Stimulated activated CD8-positive, alpha-beta memory T cell treated with anti-CD3 and anti-CD28 coated beads, Interleukin-4, amount 100 ng/mL, for 4 hours (primary cell): ENCODE measurements at places on chromosomes 3 and 15.

GRCh38 chr15:55681631-55682030 lies 61.3 kb downstream of the PRTG start:
- no peak for DNase-seq

DNA sequence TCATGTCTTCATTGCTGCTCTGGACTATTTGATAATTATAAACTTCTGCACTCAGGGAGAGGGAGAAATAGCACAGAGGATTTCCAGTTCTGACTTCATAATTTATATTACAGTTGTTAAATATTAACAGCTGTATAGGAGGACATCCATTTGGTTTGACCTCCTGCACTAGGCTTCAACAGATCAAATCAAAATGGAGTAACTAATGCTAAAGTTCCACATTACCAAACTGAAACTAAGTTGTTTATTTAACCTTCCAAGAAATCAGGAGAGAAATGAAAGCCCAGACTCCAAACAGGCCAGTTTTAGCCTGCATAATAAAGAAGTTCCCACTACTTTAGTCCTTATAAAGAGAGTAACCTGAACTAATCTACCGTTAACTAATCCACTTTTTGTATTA lies 4.6 kb downstream of the PLSCR2 start:
- DNase-seq: no peak

- DNase-seq: no peak
These were observed 48.9 kb upstream of the ALCAM start for GRCh38 chr3:105317841-105318240.

GRCh38 chr15:99485153-99485961 lies 80.4 kb upstream of the MEF2A start:
- no peak for DNase-seq

- DNase-seq: no peak
These were observed at the start of gene P3H2 for GRCh38 chr3:190120269-190121060. TSS of gene P3H2 (minus strand) at chr3:190120897. CDS start at chr3:190120731, 166 bp downstream.

DNA sequence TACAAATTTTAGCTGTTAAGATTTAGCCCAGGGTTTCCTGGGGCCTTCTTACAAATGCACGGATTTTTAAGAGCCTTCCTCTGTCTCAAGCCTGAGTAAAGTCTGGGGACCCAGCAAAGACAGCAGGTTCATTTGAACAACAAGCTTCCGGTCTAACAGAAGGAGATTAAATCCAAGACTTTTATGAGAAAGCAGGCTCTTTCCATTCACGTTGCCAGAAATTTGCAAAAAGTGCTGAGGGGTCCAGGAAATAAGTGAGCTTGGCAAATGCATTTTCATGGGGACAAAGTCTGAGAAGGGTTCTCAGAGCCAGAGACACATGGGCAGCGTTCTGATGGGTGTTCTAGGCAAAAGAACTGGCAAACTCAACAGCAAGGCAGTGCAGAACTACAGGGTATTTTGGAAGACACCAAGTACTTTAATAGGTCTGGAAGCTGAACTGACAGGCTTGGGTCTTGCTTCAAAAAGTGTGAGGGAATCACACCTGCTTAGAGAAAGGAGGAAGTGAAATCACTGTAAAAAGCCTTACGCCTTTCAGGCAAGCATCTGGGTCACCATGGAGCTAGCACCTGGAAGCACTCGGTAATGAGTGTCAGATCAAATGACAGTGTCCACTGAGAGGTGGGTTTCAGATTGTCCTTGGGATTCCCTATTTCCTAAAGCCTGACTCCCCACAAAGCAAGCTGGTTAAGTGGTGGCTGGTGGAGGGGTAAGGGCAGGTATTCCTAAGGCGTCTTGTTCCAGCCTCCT lies 115.8 kb upstream of the ARHGEF3 start:
- no peak for DNase-seq

- DNase-seq: no peak
These were observed 448.6 kb upstream of the PROK2 start for GRCh38 chr3:72233571-72233970.

DNA sequence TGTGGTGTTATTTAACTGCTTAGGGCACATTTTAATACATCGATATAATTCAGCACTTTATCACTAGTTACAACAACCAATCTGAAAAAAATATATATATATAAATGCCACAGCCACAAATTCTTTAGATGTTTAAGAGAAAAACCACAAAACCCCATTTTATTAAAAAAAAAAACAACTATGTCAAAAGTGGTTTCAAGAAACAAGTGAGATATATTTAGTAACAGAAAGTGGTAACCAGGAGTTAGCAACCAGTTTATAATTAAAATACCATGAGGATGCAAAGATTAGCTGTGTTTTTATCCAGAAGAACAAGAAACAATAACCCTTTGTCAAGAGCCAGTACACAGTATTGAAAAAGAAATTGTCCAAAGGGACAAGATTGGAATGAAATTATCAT lies 14.8 kb upstream of the DIPK2A start:
- no peak for DNase-seq

DNA sequence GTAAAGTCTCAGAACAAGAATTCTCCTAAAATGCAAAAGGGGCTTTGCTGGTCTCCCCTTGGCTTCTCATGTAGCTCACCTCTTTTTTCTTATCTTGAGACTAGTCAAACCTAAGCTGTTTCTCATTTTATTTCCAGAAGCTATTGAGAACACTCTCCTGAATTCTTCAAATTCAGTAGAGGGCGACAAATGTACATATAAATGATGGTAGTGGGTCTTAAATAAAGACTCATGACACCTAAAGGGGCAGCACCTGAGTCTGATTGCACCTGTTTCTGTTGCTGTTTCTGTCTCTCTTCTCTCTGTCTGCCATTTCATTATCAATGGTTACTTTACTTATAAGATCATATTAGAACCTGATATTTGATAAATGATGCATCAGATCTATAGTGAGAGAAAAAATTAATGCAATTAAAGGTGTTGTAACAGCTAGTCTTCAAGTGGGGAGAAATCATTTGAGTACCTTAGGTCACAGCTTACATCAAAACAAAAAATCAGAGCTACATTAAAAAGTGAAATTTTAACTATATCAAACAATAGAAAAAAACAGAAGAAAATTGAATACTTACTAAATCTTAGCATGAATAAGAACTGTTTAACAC lies 7.0 kb downstream of the ADIPOQ start:
- DNase-seq: no peak

DNA sequence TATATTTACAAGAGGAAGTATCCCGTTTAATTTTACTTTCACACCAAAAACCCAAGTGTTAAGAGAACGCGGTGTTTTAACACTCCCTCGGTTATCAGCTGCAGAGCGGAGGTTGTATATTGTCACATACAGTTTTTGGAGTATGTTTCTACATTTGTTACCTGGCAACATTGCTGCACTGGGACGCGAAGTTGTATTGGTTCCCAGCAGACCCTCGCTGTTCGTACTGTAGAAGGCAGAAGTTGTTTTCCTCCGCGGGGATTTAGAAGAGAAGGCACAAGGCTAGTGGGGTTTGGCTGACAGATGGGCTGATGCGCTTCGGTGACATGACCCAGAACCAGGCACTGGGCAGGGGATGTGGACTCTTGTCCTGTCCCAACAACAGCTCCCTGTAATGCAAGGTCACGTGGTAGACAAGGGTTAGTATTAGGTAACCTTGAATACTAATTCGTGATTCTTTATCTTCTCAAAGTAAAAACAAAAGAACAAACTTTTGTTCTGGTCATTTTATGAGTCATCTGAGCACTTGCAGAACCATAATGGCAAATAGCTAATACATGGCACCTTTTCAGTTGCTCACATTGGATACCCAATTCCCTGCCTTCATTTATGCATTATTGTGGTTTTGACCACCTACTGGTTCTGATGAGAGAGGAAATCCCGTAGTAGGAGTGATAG lies 230.4 kb upstream of the BHLHE40 start:
- no peak for DNase-seq

DNA sequence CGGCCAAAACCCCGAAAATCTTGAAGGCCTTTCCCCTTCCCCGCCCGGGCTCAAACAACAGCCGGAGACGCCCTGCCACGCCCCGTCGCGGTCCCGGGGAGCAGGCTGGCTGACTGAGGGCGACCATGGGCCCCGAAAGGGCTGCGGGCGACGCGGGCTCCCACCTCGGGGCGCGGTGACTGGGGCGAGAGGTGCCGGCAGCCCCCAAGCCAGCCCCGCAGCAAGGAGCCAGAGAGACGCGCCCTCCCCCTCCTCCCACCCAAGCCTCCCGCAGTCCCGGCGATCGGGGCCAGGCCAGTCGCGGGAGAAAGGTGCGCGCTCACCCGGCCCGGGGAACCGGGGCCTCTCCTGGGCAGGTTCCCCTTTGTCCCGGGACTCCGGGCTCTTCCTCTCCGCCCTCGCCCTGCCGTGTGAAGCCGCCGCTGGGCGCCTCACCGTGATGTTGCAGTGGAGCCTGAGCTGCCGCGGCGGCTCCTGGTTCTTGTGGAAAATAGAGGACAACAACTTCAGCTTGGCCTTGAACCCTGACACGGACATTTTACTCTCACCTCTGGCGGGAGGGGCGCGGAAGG lies 30.6 kb upstream of the ZSCAN2 start:
- no peak for DNase-seq

GRCh38 chr3:64081235-64081630 lies 57.9 kb upstream of the PSMD6 start:
- no peak for DNase-seq

GRCh38 chr15:39491886-39492490 lies 88.9 kb upstream of the THBS1 start:
- DNase-seq: no peak

GRCh38 chr15:47961401-47962090 lies 159.2 kb upstream of the SLC24A5 start:
- no peak for DNase-seq

- DNase-seq: no peak
These were observed 2.6 kb downstream of the ATP8B4 start for GRCh38 chr15:50116477-50116876.

DNA sequence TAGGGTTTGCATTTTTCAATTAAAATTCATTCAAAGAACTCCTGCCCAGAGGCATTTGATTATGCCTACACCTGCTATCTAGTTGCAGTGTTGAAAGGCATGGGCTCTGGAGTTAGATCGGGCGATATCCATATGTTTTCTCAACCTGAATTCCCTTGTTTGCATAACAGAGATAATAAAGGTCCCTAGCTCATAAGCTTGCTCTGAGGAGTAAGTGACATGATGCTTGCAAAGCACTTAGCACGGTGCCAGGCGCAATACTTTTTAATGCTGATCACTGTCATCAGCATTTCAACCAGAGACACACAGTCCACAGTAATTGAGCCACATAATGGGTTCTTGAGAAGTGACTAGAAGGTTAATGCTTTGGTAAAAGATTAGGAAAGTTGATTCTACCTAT lies 106.3 kb upstream of the SAMMSON start:
- DNase-seq: no peak

GRCh38 chr3:54273791-54274190 lies 151.4 kb downstream of the CACNA2D3 start:
- no peak for DNase-seq

DNA sequence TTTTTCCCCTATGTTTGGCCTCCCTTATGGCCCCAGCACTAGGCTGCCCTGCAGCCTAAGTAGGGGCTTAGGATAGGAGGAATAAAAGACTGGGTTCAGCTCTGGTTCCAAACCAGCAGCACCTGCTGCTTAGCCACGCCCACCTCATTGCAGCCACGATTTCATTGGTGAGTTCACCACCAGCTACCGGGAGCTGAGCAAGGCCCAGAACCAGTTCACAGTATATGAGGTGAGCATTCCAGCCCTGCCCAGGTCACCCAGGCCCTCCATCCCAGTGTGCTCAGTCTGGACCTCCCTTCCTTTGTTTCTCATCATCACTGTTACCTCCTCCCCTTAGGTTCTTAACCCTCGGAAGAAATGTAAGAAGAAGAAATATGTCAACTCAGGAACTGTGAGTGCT lies 11.5 kb downstream of the CPNE9 start:
- DNase-seq: no peak

DNA sequence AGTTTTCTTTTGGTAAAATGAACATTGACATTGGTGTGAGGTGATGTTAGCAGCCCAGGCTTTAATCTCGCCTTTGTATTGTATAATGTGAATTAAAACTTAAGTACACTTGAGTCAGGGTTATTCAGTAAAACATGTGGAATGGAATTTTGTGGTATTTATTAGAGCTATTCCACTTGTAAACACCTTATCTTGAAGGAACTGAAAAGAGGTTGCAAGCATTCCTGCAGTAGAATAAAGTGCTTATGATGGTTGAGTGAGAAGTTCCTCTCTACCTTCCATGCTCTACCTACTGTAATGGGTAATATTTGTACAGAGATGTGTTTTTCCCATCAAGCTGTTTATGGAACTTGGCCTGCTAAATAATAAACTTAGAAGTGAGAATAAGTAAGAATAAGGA lies 36.1 kb downstream of the HMG20A start:
- DNase-seq: no peak

DNA sequence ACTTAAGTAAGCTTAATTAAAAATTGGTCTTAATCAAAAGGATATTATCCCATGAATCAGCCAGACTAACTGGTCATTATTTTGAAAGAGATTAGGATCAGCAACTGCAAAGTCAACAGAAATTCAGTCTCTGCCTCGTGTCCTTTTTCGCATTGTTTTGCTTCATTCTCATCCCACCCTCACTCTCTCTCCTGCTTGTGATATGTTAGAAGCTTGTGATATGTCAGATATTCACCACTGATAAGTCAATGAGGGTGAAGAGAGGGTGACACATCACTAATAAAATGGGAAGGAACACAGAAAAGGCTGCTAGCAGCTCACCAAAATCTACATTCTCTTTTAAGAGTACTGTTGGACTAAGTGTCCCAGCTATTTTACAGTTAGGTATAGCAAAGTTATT lies 146.1 kb downstream of the SUCNR1 start:
- no peak for DNase-seq

DNA sequence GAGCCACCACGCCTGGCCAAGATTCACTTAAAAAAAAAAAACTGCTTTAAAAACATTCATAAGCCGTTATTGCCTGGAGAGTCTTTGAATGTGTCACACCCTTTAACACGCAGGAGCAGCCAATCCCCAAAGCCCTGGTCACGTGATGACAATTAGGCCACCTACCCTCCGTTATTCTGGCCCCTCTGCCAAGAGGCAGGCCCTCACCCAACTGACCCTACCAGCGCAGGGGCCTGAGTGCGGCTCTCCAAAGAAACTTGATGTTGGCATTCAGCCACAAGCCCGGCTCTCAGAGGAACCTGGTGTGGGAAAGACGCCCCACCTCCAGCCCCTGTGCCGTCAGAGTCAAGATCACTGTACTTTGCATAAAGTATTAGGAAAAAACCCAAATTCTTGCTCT lies 11.6 kb upstream of the MUC4 start:
- no peak for DNase-seq

- DNase-seq: no peak
These were observed 112.5 kb downstream of the TIGIT start for GRCh38 chr3:114406286-114406685.

GRCh38 chr3:140186421-140186920 lies 251.5 kb downstream of the CLSTN2 start:
- DNase-seq: no peak

- DNase-seq: no peak
These were observed 32.9 kb upstream of the MBNL1 start for GRCh38 chr3:152235709-152236298.

DNA sequence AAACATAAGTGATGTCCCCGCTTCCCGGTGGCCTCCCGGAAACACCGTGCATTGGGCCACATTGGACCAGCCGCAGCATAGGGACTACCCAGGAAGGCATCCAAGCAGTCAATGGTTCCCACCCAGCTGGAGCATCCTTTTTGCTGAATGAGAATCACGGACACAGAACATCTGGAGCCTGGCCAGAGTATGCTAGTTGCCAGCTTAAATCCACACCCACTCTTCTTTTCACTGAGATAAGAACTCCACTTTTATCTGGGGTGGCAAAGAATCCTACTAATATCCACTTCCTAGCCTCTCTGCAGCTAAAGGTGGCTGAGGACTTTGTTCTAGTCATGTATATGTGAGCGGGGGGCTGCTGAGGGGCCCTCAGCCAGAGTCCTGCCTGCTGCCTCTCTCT lies 95.2 kb upstream of the PLXNA1 start:
- DNase-seq: no peak

- no peak for DNase-seq
These were observed 267.0 kb downstream of the CHL1 start for GRCh38 chr3:463252-464192.
